ENCODE measurements at places on chromosomes 1 and 21.

- no peak for DNase-seq
Observed at GRCh38 chr1:113399062-113399583, 8.8 kb downstream of the MAGI3 start.

DNA sequence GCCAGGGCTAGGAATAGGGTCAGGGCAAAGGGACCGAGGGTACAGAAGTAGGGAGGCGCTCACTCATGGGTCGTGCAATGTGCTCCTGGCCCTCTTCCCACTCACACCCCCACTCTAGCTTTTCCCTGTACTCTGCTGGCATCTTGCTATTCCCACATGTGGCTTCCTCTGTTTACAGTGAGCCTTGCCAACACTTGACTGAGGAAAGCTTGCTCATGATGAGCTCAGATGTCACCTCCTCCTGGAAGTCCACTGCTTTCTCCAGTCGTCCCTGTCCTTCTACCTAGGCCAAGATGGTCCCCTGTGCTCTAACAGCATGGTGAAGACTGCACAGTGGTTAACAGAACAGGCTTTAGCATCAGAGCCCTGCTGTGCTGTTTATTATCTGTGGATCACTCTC, 8.0 kb upstream of the RIMS3 start:
- no peak for DNase-seq

- DNase-seq = no peak
Observed at GRCh38 chr1:150176593-150176992, 26.9 kb downstream of the PLEKHO1 start.

- DNase-seq = no peak
Observed at GRCh38 chr1:86515597-86515996, 31.3 kb upstream of the CLCA4 start.

GRCh38 chr1:30995990-30996612, 69.4 kb downstream of the PUM1 start:
- no peak for DNase-seq

DNA sequence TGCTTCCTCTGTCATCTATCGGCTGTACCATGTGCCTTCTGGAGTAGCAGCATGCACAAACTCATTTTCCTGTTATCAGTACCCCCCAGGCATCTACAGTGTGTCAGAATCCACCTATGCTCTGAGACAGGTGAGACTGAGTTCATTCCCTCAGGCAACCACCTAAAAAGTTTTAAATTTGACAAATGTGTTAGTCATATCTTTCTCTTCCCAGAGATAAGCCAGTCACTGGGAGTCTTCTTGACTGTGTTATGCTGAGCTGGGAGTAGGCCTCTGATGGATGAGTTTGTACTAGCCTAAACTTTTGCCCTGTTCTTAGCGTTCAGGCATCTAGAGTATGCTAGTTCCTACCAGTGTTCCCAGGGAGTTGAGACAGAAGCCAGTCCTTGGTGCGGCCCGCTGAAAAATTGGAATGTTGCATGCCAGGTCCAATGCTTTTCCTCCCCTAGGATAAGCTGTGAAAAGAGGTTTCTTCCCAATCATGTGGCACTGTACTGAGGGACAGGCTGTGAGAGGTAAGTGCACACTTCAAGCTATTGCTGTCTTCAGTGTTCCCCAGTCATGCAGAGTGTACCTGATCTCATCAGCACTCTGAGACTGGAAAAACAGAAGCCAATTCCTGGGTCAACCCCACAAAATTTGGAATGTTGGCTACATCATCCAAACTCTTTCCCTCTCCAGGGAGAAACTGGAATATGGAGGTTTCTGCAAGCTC, 1202.3 kb downstream of the NCAM2 start:
- DNase-seq = no peak

DNA sequence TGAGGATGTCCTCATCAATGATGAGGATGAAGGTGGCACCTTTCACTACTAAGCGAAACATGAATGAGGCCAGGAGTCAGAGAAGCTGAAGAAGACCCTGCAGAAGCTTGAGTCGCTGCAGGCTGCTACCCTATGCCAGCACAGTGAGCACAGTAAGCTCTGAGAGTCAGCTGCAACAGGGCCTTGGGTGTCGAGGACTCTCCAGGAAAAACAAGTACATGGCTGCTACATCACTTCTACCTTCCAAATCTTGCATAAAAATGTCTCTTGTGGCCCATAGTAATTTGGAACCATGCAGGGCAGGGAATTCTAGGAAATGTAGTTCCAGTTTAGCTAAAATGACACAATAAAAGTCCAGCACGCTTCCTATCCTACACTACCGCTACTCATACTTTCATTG, 51.5 kb upstream of the KIRREL1 start:
- DNase-seq = no peak

DNA sequence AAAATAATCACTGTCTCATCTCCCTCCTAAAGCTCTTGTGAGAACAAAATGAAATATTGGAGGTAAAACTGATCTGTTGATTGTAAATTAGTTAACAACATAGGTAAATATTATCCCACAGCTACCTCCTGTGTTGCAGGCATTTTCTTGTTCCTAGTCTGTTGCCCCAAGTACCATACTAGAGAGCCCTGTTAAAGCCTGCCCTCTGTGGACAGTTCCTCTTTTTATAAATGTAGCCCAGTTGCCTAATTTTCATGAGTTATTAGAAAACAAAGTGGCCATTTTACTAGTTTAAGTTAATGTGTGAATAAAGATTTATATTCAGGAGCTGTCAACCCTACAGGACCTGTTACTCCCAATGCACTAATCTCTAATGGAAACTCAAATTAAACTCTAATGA, 180.0 kb upstream of the KCND3 start:
- no peak for DNase-seq

DNA sequence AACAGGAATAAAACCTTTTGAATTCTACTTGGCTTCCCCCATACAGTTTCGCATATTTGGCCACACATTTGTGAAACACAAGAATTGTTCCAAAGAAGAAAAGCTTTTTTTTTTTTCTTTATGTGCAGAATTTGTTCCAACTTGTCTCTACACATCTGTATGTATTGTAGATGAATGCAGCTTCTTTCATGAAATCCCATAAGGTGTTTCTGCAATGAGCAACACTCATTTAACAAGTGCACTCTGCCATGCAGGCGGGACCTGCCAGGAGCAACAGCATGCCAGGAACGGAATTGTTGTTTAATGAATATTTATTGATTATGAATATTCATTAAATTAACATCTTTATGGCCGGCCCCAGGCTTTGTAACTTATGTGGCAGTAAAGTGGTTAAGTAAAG, 1075.0 kb downstream of the TTLL7 start:
- no peak for DNase-seq

DNA sequence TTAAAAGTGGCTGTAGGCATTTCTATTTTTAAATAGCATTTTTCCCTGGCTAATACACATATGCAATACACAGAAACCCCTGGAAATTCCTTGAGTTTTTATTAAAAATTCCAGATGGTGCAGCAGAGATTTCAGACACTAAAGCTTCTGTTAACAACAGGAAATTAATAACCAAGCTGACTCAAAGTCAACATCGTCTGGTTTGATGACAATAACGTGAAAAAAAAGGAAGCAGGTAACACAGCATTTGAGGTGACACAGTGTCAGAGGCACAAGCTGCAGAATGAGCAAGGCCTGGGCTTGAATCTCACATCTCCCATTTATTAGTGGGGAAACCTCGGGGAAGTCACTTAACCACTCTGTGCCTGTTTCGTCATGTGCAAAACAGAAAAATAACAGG, 64.6 kb upstream of the GJB5 start:
- no peak for DNase-seq

DNA sequence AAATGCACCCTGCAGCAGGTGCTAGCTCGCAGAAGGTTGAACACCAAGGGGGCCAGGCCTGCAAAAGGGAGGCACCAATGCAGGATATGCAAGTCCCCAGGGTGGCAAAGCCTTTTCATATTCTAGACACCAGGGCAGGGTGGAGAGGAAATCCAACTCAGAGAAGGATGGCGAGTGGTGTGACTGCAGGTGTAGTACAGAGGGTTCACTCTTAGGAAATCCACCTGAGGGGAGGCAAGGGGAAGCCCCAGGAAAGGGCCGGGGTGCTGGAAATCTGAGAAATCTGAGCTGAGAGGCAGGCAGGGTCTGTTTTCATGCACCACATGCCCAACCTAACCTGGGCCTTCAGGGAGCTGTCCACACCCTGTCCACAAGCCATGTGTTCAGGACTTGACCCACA, 163.2 kb upstream of the CTTNBP2NL start:
- no peak for DNase-seq

GRCh38 chr1:243477731-243478290, 222.0 kb downstream of the SDCCAG8 start:
- DNase-seq = no peak

DNA sequence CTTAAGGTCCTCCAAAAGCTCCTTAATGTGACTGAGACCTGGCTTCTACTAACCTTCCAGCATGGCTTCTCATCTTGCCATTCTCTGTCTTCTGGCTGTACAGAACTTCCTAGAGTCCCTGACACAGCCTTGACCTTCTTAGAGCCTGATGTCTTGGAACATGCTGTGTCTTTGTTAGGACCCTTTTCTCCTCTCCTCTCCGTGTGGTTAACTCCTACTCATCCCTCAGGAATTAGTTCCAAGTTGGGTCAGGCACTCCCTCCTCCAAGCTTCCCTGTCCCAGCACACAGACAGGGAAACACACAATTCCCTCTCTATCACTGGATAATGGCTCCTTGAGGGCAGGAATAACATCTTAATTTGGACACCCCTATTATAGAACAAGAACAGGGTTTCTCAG, 275.4 kb upstream of the USP24 start:
- no peak for DNase-seq

DNA sequence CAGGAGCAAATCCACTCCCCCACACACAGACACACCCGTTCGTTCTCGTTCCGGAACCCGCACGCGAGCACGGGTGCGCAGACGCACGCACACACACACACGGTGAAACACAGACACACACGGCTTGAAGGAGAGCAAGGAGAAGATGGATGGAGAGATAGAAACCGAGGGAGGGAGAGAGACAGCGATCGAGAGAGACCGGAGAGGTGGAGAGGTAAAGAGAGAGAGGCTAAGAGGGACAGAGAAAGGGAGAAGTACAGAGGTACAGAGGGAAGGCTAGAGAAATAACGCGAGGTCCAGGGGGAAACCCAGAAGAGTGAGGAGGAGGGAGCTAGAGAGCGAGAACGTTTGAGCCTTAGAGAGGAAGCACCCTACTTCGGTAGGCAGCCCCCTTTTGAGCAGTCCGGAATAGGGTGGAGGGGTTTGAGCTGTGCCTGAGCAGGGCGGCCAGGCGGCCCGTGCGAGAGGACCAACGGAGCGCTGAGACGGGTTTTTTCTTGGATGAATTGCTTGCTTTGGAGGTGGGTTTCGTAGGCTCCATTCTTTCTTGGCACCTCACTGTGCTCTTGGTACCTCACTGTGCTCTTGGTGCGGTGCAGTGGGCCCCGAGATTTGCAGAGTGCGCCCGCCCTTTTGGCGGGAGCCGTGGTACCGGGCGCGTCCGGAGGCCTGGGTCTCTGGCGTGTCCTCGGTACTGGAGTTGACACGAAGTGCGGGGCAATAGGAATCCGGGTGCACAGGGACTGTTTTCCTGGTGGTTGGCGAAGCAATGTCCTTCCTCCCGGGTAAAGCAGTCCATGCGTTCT, 88.4 kb upstream of the RHOU start:
- DNase-seq = no peak

- no peak for DNase-seq
Observed at GRCh38 chr1:28123461-28123961, 35.1 kb upstream of the EYA3 start.

DNA sequence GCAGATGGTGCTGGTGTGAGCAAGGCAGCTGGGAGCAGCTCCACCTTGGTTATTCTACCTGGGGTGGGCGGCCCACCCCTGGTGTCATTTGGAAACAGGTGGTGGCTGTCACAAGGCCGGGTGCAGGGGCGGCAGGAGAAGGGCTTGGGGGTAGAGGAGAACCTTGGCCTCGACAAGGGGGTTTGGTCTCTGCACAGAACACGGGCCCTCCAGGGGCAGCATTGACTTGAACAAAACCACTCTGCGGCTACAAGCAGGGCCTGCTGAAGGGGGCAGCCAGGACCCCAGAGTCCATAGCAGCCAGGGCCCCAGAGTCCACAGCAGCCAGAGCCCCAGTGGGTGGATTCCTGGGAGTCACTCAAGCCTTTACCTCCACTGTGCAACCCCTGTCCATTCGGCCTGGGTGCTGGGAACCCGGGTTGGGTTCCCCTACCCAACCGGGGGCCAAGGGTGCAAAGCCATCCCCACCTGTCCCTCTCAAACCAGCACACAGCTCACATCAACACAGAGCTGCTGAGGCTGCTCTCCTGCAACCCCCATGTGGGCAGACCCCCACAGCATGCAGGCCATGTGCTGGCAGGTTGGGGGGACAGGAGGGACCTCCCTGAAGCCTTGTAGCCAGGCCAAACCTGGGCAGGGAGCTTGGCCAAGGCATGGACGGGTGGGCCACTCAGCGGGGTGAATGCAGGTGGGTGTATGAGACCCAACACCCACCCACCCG, 7.7 kb downstream of the TRIM11 start:
- no peak for DNase-seq

DNA sequence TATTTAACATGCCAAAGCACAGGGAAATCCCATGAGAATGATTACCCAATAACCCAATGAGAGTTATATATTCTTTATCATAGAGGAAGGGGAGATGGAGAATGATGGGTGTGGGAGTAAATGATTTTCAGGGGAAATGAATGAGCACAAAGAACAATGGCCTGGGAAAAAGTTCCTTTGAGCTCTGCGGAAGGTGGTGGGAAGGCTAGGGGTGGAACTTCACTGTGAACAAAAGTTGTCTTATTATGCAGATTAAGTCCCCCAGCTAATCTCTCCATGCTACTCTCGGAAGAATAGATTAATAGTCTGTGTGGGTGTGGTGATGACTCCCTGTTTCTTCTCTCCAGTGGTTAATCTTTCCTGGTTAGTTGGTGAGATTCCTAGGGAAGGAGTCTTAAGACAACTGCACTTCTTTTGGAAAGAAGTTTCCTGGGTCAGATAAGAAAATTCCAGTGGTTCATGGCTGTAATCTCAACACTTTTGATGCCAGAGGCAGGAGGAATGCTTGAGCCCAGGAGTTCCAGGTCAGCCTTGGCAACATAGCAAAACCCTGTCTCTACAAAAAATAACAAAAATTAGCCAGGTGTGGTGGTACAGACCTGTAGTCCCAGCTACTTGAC, 71.6 kb downstream of the DNTTIP2 start:
- no peak for DNase-seq

DNA sequence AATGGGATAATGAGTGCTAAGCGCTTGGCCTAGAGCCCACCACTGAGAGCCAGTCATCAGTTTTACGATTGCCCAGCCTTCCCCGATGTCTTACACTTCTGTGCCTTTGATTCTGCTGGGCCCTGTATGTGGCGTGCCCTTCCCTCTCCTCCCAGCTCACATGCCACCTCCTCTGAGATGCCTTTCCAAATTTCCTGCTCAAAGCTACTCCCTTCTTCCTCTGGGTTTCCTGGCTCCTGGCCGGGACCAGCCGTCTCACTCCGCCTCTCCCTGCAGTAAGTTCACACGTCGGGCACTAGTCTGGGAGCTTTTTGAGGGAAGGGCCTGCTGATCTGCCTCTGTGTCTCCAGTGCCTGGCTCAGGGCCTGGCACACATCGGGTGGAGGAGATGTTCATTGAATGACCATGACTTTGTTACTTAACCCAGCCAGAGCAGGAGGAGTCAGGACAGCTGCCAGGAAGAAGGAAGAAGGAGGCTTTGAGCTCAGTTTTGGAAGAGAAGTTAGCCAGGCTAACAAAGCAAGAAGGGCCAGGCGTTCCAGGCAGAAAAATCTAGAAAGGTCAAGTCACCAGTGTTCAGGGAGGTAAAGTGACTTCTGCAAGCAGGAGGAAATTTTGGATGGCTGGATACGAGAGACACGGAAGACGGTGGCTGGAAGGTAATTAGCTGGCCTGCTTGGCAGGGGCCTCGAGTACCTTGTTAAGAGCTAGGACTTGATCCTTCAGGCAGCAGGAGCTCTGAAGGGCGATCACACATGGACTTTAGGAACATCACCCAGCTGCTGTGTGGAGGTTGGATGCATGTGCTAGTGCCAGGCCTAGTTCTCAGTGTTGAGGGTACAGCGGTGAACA, 63.6 kb downstream of the EPHB2 start:
- DNase-seq = no peak

All from AG04449 (cell line).